Activated naive CD4-positive, alpha-beta T cell (primary cell): ENCODE measurements at places on chromosomes 6 and 20.

DNA sequence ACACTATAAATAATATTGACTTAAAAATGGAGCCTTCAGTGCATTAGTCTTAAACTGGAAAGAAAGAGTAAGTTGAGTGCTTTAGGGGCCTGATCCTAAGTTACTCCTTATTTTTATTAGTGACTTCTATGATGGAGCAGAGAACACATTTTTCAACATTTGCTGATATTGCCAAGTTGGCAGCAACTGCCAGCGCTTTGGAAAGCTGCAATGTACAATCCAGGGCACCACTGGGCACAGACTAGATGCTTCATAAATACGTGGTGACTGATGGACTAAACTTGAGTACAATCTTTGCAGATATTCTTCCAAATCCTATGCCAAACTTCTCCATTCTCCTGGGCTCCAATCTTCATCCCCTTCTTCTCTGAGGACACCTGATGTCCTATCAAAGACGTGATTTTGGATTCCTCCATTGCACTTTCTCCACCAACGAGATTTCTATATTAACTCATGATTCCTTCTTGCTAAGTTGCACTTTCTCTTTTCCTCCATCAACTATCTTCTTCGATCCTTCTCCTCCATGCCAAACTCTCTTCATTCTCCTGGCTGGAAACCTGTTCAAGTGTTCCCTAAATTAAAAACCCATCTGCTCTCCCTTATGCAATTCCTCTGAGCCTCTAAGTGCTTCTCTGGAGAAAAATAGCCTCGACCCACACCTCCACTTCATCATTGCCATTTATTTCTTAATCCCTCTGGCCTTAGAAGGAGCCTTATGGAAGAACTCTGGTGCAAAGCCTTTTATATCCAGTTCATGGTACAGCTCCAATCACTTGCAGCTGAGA lies 28.5 kb upstream of the PAK5 start:
- no peak for DNase-seq

- DNase-seq, result no peak
Observed at GRCh38 chr20:46512943-46513844, at the start of gene ZNF334. ZNF334 (minus strand) TSS chr20:46513559; CDS start chr20:46512102, 1,457 bp downstream.

GRCh38 chr6:51337277-51337676 lies 518.6 kb downstream of the TFAP2B start:
- no peak for DNase-seq

DNA sequence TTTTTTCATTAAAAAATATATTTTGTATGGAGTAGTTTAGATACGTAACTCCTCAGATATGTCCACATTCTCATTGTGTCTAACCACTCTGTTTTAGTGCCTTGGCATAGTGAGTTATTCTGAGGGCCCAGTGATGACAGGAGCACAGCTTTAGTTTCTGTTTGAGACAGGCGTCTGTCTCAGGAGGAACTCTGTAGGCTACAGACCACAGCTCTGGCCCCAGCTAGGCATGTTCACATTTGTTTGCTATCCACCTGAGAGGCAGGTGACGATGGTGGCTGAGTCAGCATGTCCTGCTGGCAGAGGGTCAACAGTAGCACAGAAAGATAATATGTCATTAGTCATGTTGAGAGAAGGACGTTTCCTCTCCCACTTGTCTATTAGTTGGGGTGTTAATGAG lies 16.3 kb downstream of the LRRC1 start:
- DNase-seq, result no peak

- no peak for DNase-seq
Observed at GRCh38 chr6:27451660-27452390, 21.1 kb downstream of the ZNF184 start.

DNA sequence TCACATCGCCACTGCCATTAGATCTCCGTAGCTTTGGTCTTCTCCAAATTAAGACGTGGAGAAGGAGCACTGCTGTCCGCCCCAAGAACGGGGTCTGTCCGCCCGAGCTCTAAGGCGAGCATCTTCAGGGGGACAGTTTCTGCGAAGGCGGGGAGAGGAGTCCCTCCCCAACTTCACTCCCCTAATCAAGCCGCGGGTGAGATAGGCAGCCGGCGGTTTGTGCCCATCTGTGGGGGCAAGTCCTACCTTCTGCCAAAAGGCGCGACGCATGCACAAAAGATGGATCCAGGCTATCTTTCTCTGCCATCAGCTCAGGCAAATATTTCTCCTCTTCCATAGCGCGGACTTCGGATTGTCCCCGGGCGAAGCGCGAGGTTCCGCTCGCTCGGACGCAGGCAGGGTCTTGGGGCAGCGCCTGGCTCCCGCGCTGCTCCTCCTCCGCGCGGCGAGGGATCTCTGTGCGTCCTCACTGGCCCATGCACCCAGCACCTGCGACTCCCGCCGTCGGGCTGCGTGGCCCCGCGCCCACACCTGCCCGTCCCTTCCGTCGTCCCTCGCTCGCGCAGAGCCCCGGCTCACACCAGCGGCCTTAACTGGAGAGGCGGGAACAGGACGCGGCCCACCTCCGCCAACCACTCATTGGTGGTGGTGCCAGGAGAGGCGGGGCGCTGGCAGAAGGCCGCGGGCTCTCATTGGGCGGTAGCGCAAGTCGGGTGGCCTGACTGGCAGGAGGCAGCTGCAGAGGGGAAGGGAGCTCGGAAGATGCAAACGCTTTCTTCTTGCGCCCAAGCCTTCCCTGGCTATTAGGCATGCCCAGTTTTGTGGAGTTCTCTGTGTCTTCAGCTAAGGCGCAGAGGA lies at the start of gene KHDRBS2:
KHDRBS2 (minus strand) TSS at position 614 of the 858 bp plus-strand sequence.
- DNase-seq, result no peak

- DNase-seq, result no peak
Observed at GRCh38 chr20:40782043-40782368, 93.0 kb upstream of the MAFB start.
